ENCODE measurements at places on chromosomes 12 and 14.

DNA sequence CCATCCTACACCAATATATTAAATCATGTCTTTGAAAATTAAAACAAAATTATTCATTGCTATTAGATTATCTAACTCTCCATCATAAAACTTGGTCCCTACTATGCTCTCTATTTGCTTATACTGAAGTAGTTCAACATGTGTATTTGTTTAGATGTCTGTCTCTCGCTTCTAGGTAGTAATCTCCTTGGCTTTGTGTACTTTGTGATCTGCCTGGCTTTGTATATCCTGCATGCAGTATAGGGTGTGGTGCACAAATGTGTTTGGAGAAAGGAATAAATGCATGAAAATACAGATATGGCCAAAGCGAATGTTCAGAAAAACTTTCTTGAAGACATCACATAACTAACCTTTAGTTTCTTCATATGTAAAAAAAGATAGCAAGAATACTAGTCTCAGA, 246.6 kb upstream of the LRFN5 start:
- DNase-seq = no peak

GRCh38 chr12:127809275-127809674, 457.7 kb upstream of the TMEM132C start:
- DNase-seq = no peak

- no peak for DNase-seq
Measured at GRCh38 chr14:58812050-58812910, 174.5 kb downstream of the DACT1 start.

DNA sequence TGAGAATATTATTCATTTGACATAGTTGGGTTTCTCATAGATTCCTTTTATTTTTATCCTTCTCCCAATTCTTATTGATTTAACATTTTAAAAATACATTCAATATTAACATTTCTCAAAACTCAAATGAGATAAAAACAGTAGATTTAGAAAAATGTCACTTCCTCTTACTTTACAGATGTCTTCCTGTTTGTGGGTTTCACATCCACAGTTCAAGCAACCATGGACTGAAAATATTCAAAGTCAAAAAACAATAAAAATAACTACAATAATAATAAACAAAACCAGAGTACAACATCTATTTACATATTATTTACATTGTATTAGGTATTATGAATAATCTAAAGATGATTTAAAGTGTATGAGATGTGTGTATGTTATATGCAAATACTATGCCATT, 111.3 kb upstream of the SLC16A7 start:
- DNase-seq = no peak

- DNase-seq = no peak
Measured at GRCh38 chr12:71440763-71441748, 1.5 kb downstream of the LGR5 start.

DNA sequence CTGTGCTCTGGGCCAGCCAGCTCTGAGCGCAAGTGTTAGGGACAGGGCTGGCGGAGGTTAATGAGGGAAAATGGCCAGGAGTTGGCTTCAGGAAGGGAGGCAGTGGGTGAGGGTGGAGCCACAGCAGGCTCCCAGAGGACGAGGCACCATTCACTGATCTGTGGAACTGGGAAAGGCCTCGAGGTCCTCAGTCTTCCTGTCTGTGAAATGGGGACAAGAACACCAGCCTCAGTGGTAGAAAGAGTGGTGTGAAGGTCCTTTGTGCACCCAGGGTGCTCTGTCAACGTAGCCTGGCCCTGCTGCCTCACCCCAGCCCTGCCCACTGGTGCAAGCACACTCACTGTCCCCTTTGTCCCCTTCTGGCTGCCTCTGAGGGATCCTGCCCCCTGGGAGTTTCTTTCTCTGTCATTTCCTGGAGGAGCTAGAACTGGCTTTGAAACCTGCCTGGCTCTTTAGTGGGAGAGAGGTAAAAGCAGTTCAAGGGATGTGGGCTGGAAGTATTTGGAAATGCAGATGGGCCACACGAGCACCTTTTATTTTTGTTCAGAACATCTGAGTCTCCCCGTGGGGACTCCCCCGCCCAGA, 25.0 kb downstream of the SYNDIG1L start:
- no peak for DNase-seq

GRCh38 chr12:92118826-92119536, 26.7 kb downstream of the BTG1 start:
- no peak for DNase-seq

GRCh38 chr12:2853626-2854025, 3.2 kb downstream of the TEX52 start:
- peak; percentile 31 for DNase-seq

DNA sequence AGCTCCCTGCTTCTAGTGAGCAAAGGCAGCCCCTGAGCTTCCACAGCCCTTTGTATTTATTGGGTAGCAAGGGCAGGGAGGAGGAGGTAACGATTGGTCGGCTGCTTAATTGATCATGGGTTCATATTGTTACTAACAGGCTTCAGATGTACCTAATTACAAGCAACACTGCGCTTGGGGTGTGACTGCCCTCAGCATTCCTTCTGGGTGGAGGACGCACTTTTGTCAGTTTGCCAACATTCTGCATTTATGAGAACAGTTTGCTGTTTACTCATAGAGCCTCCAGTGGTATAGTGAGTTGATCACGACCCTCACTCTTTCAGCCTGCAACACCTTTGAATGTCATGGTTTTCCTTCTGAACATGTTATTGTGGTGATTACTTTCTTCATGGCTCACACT, 9.6 kb downstream of the TSHR start:
- no peak for DNase-seq

DNA sequence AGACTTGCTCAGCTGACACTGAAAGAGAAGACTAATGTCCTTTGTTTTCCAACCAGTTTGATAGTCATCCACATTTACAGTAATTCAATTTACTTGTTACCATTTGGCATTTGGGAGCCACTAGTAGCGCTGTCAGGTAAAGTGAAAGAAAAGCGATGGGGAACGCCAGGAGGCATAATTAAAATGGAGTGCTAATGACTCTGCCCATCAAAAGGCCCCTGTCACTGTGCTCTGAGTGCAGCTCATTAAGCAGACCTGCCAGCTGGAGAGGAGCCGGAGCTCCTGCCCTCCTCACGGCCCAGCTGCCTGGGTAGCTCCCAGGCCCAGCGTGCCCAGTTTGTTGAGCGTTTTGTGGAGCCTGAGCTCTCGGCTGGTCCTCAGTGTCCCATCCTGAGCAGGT, 463.6 kb upstream of the CCDC196 start:
- DNase-seq = no peak

DNA sequence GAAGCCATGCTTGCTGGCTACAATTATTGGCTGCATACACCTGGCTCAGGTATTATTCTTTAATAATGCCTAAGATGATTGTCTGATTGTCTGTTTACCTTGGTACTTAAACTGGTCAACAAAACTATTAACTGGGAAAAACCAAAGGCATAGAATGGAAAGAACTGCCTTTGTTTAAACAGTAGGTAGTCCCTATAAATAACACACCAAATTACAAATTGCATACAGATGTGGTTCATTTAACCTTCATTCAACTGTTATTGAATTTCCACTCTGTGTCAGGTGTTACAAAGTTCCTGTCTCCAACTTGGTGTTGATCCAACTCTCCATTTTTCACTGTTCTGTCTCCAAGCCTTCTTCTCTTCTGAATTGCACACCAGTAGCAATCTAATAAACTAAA, 79.8 kb upstream of the FSCB start:
- no peak for DNase-seq

- DNase-seq = no peak
Measured at GRCh38 chr14:101008631-101009336, 105.3 kb upstream of the RTL1 start.
